ENCODE measurements at places on chromosomes 6 and 20.

DNA sequence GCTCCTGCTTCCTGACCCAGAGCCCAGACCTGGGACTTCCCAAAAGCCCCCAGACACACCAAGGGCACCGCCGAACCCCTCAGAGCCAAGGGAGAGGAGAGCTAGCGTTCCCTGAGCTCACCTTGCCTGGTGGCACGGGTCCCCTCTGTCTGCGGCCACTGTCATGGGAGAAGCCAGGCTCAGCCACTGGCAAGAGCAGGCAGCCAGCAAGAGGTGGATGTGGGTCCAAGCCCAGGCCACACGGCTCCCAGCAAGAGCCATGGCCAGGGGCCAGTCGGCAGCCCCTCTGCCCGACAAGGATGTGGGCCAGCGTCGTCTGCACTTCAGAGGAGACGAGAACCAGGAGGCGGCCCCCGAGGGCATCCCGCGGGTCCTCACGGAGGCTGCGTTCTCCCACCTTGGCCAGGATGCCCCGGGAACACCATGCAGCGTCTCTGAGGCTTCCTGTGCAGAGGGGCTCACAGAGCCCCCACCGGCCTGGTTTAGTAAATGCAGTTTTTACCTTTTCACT, 2.2 kb upstream of the PPDPF start:
- DNase-seq, result no peak

GRCh38 chr6:89758830-89759229, 60.8 kb downstream of the MDN1 start:
- no peak for DNase-seq

DNA sequence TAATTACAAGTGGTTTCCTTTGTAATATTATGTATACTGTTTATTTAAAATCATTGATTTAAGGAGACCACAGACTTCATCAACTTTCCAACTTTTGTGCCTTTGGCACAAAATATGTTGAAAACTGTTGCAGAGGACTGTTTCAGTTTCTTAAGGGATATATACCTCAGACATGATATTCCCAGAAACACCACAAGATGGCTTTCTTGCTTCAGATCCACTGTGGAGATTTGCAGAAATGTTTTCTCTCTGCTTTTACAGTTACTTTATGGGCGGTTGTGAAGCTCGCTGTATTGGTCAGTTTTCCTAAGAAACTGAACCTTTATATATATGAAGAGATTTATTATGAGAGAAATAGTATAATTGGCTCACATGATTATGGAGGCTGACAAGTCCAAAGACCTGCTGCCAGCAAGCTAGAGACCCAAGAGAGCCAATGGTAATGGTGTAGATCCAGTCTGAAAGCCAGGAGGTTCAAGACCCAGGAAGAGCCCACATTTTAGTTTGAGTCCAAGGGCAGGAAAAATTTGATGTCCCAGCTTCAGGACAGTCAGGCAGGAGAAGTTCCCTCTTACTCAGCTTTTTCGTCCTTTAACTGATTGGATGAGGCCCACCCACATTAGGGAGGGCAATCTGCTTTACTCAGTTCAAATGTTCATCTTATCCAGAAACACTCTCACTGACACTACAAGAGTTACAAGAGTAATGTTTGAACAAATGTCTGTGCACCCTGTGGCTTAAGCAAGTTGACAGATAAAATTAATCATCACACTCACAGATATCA, 12.8 kb downstream of the ME1 start:
- no peak for DNase-seq

DNA sequence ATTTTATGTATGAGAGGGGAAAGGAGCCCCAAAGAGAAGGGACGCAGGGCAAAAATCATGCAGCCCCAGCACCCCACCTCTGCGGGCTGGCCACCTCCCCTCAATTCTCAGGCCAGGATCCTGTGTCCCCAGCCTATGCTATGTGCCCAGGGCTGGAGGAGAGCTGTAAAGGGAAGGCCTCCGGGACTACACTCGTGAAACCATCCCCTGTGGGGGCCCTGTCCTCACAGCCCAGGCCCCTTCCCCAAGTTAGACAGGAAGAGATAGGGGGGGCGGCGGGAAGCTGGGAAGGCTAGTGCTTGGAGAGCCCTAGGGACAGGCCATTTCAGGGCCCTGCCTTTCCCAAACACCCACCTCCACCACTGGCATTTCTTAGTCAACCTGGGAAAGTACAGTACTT, 1.4 kb upstream of the COL11A2 start:
- no peak for DNase-seq

DNA sequence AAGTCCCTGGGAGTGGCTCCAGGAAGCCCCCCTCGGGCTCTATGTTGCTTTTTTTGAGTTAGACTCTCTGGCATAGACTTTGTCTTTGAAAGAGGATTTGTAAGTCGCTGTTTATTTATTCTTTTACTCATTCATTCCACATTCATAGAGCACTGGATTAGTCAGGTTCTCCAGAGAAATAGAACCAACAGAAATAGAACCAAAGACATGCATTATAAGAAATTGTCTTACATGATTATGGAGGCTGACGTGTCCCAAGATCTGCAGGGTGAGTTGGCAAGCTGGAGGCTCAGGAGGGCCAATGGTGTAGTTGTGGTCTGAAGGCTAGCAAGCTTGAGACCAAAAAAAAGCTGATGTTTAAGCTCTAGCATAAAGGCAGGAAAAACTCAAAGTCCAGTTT, 98.3 kb upstream of the CHD6 start:
- DNase-seq, result no peak

GRCh38 chr20:32975698-32976674, 28.2 kb downstream of the SUN5 start:
- DNase-seq, result no peak
